OCI-M1 (cell line): ENCODE measurements at places on chromosomes 6 and 20.

GRCh38 chr6:6881438-6882225, 226.1 kb upstream of the RREB1 start:
- peak; percentile 35 for DNase-seq

DNA sequence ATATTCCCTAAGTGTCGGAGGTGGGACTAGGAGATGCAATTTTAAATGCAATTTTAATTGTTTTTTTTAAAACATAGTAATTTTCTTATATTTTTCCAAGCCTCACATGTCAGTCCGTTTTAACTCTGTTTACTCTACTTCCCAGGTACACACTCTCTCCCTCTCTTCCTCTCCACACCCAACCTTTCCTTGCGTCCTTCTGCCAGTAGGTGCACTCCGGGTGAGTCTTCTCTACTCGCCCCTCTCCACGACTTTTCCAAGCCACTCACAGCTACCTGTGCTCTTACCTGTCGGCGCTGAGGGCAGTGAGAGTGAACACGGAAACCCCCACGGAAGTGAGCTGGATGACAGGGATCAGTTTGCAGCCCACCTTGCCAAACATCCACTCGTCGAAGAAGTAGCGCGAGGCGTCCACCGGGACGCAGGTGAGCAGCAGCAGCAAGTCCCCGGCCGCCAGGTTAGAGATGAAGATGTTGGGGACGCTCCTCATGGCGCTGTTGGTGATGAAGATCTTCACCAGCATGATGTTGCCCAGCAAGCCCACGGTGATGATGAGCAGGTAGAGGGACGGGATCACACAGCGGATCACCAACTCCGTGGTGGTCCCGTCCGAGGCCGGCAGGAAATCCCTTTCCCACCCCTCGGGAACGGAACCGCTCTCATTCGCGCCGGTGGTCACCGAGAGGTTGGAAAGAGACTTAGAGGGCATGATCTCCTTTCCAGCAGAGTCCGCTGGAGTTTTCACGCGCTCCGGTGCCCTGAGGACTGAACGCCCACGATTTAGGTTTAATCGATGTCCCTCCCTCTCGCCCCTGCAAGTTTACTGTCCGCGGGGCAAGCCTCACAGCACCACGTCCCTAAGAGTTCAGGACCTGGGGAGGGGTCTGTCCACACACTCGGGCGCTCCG, 44.5 kb upstream of the GJE1 start:
- no peak for DNase-seq

DNA sequence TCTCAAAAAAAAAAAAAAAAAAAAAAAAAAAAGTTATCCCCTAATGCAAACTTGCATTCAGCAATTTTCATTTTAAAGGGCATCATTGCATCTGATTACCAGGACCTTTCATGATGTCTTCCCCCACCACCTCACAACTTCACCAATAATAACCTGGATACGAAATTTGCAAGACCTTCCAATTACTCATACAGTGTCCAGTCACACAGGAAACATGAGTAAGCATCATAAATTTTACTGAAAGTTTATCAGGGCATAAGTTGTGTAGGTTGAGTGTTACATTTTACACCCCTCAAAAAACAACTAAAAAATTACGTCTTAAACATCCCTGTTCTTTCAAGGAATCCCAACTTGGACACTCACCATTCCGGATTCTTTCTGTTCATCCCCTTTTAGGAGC, 79.1 kb upstream of the ANKEF1 start:
- no peak for DNase-seq

DNA sequence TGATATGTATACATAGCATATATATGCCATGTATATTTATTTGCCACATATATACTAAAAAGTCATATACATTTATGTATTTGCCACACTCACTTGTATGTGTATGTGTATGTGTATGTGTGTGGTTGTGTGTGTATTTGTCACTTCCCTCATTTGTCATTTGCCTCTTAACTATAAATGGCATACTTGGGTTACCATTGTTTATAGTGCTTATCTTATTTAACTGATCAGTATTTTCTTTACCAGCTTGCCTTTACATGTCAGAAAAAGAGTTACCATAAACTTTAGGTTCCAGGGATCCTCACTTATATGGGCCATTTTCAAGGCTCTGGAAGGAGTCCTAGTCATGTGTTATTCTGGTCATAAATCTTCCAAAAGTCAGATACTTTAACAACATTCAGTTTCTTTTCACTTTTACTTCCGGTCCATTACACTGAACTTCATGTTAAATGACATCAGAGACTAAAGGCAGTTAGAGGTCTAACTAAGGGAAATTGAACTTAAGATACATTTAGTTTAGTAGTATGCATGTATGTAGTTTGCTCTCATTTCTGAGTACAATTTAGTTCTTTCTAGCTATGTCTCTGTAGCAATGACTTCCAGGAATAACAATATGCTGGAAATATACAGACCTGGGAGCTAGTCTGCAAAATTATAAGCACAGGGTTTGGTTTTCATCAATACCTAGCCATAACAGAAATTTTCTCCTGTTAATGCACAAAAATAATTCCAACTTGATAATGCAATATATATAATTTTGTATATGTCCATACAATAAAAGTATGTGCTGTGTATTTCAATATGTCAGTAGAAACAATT, 33.7 kb upstream of the HIVEP1 start:
- peak; percentile 75 for DNase-seq

- peak; percentile 6 for DNase-seq
These were observed 106.7 kb upstream of the DTNBP1 start for GRCh38 chr6:15769511-15770018.

DNA sequence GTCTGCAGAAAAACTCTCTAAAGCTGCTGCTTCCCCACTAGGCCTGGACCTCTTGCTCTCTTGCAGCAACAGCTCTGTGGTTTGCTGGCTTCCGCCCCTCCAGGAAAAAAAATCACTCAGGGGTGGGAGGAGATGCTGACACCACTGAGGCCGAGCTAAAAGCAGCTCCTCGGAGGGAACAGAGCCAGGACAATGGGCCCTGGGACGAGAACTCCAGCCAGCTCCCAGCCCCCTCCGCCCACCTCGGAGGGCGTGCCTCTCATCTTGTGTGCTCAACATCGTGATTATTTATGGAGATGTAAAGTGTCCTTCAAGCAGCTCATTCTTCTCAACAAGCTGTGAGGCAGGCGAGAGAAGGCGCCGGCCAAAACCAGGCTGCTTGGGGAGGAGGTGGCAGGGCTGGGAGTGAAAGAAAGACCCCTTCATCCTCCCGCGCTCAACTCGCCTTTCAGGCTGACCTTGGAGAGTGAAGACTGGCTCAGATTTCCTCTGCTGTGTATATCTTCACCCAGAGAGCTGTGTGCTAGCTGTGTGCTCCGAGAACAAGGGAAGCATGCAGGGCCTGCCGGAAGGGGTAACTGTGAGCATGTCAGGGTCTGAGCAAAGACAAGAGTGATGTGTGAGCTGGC, 53.5 kb upstream of the LRFN2 start:
- DNase-seq, result no peak

DNA sequence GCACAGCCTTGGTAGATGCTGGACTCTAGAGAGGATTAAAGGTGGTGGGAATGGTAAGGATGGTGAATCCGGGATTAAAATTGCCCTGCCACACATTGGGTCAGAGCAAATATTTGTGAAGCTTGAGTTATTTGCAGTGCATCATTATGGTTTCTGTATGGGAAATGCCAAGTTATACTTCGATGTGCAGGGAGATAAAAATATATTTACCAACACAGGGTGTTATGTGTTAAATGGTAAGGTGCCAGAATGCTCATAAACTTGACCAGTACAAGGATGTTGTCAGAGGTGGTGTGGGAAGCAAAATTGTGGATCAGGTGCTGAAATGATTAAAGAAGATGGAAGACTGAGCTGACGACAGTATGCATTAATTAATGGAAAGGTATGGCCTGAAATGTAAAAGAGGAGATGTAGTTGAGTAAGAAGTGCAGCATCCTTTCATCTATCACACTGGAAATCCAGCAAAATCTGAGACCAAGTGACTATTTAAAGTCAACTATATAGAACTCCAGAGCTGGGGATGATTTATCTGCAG, 262.3 kb downstream of the ADGB start:
- no peak for DNase-seq

- DNase-seq, result no peak
These were observed 353.0 kb upstream of the RGS17 start for GRCh38 chr6:153484056-153484455.

GRCh38 chr6:82894653-82895259, 170.9 kb downstream of the UBE3D start:
- DNase-seq, result peak; percentile 64

DNA sequence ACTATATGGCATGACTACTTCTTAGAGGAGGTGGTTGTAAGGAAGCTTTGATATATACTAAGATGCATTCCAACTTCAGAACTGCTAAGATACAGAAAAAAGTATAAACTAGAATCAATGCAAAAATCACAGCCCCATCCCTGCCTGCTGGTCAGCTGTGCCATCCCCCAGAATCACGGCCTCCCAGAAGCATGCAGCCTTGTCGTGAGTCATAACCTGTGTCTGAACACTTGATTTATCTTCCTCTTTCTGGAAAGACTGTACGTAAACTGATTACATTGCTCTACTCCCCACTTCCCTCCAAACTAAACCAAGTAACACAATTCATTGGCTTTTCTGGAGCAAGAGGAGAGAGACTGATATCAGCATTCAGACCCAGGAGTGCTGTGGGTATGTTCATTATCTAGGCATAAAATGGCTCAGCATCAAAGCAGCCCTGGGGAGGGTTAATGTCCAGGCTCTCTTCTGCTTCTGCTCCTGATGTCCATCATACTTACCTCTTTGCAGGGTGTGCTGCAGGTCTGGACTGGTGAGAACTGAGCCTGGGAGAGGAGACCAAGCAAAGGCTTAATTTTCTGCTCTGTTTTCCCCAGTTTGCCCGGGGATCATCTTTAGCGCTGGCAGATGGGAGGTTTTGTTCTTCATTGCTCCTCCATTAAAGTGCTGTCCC, 18.4 kb downstream of the SCP2D1 start:
- DNase-seq, result peak; percentile 53

DNA sequence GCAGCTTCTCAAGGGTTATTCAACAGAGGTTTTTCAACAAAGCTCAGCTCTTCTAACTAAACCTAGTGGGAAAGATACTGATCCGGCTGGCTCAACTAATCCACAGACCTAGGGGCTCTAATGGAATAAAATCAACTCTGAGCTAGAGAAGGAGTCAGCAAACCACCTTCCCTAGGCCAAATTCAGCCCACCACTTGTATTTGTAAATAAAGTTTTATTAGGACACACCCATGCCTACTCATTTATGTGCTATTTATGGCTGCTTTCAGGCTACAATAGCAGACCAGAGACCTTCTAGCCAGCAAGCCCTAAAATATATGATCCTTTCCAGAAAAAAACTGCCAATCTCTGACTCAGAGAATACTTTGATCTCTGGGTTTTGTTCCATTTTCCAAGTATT, 6.0 kb upstream of the RAB22A start:
- DNase-seq, result no peak

DNA sequence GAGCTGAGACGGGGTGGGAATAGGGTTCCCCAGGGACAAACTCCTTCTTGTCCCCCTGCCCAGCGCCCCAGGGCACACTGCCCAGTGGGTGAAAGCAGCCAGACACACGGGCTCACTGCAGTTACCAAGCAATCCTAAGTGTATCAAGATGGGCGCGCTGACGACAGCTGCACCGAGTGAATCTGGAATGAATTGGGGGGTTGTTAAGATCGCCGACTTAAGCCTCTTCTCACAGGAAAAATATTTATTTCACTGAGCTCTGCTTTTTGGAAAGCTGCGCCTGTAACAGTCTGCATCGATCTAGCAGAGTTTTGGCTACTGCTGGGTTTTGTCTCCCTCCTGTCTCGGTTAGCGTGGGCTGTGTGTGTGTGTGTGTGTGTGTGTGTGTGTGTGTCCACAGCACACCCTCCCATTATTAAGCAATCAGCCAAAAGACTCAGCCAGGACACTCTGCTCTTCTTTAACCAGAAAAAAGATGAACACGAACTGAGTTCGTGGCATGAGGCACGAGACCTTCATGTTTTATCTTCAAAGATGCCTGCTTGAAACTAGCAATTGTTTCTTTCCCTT, 35.9 kb downstream of the RIPOR3 start:
- no peak for DNase-seq

GRCh38 chr20:37364927-37365272, 19.0 kb downstream of the SRC start:
- no peak for DNase-seq

DNA sequence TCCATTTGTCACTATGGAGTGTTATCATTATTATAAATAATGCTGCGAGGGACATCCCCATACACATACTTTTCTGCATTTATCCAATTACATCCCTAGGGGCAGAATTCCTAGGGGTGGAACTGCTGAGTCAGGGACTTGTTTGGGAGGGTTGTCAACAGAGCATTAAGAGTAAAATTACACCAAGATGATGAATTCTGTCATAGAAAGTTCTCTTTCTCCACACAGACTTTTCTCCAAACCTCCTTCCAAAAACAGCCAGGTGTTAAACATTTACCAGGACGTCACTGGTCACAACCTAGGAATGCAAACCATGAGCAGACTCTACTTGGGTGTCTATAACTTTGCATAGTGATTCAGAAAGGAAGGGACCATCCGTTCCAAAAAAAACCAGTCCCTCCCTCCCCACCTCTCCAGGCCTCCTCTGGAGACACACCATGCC, 95.5 kb downstream of the PRND start:
- no peak for DNase-seq

GRCh38 chr6:105859457-105859856, 226.7 kb upstream of the PRDM1 start:
- no peak for DNase-seq

DNA sequence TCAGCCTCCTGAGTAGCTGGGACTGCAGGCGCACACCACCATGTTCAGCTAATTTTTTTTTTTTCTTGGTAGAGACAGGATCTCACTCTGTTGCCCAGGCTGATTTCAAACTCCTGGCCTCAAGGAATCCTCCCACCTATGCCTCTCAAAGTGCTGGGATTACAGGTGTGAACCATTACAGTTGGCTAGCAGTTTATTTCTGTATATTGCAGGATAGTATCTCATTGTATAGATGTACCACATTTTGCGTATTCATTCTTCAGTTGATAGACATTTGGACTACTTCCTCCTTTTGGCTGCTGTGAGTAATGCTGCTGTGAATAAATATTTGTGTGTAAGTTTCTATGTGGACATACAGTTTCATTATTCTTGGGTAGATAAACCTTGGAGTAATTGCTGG, 32.9 kb downstream of the ASXL1 start:
- DNase-seq, result peak; percentile 87

- DNase-seq, result no peak
These were observed 20.5 kb downstream of the PTK7 start for GRCh38 chr6:43096451-43097097.

DNA sequence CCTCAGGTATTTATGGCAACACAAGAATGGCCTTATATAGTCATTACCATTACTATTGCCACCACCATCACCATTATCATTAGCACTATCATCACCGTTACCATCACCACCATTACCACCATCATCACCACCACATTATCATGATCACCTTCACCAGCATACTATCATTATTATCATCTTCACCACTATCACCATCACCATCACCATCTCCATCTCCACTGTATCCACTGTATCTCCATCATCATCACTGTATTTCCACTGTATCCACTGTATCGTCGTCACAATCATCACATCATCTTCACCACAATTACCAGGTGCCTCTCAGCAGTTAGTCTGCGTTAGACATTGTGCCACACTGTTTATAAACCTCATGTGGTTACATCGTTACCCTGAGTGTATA, 45.3 kb downstream of the GGTLC1 start:
- no peak for DNase-seq

- DNase-seq, result no peak
These were observed 16.7 kb upstream of the SGK2 start for GRCh38 chr20:43542161-43542560.
